ENCODE measurements at places on chromosomes 16 and 17. TPM values are rescaled to one million over a fixed set of nuclear protein-coding genes. Genes with fewer than 3 reads are reported as not detected.

The PRAC1 gene
- 0.88 TPM for total RNA-seq

The LRRC37A gene
- total RNA-seq: 6.2 TPM

GRCh38 chr16:71723537-71724319 is 773 bp downstream of the PHLPP2 start:
- DNase-seq: peak; percentile 97
- peaks cover 4% of the 10 kb centered on the region for H3K36me3 ChIP-seq
- H3K4me3 ChIP-seq: peak overlapping the region; percentile 93
- H3K27me3 ChIP-seq: no peaks in the 10 kb centered on the region

- H3K27me3 ChIP-seq: no peaks in the 10 kb centered on the region
- DNase-seq: no peak
- peaks cover 59% of the 10 kb centered on the region for H3K36me3 ChIP-seq
- H3K27ac ChIP-seq: no peak overlapping the region
- H3K4me1 ChIP-seq: peaks cover 15% of the 10 kb centered on the region
- no peak overlapping the region for H3K4me3 ChIP-seq
These were observed 15.7 kb upstream of the MRC2 start for GRCh38 chr17:62611728-62612127.

GRCh38 chr17:36500745-36501225 is 14.3 kb downstream of the ZNHIT3 start:
- DNase-seq: no peak
- H3K27me3 ChIP-seq: no peaks in the 10 kb centered on the region
- H3K36me3 ChIP-seq: peaks cover 64% of the 10 kb centered on the region
- no peak overlapping the region for H3K4me3 ChIP-seq

- no peak for DNase-seq
- H3K4me3 ChIP-seq: no peak overlapping the region
- no peaks in the 10 kb centered on the region for H3K4me1 ChIP-seq
These were observed 4.1 kb downstream of the CCL4L2 start for GRCh38 chr17:36214918-36215317.

DNA sequence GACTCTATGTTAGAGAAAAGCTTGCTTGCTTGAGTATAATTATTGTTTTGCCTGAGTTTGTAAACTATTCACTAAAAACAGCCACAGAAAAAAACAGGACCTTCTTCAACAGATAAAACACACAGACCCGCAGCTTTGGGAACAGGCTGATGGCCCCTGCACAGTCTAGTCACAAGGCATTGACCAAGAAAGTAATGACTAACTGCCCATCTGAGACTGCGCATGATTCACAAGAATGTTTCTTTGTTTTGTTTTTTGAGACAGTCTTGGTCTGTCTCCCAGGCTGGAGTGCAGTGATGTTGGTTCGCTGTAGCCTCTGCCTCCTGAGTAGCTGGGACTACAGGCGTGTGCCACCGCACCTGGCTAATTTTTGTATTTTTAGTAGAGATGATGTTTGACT is 2.8 kb upstream of the ZKSCAN2 start:
- no peak for DNase-seq
- H3K36me3 ChIP-seq: peaks cover 7% of the 10 kb centered on the region
- H3K4me3 ChIP-seq: no peak overlapping the region
- H3K27ac ChIP-seq: no peak overlapping the region

GRCh38 chr17:64968652-64969501 is 49.6 kb upstream of the LRRC37A3 start:
- no peak overlapping the region for H3K27ac ChIP-seq
- no peak for DNase-seq
- no peak overlapping the region for H3K4me3 ChIP-seq
- peaks cover 8% of the 10 kb centered on the region for H3K36me3 ChIP-seq
- peaks cover 6% of the 10 kb centered on the region for H3K4me1 ChIP-seq

Data from osteoblast (primary cell).